ENCODE measurements at places on chromosomes 3 and 15. TPM values are rescaled to one million over a fixed set of nuclear protein-coding genes. Genes with fewer than 3 reads are reported as not detected.

DNA sequence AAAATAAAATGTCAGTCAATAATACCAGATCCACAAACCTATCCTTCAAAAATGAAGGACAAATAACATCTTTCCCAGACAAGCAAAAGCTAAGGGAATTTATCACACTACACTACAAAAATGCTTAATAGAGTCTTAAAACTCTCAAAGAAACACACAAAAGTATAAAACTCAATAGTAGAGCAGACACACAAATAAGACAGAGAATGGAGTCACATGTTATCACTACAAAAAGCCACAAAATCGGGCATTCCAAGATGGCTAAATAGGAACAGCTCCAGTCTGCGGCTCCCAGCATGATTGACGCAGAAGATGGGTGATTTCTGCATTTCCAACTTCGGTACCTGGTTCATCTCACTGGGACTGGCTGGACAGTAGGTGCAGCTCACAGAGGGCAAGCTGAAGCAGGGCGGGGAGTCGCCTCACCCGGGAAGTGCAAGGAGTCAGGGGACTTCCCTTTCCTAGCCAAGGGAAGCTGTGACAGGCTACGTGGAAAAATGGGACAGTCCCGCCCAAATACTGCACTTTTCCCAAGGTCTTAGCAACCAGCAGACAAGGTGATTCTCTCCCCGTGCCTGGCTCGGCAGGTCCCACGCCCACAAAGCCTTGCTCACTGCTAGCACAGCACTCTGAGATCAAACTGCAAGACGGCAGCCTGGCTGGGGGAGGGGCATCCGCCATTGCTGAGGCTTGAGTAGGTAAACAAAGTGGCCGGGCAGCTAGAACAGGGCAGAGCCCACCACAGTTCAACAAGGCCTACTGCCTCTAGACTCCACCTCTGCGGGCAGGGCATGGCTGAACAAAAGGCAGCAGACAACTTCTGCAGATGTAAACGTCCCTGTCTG lies 46.3 kb downstream of the SENP7 start:
- DNase-seq: no peak

GRCh38 chr15:82641129-82641798 lies 5.9 kb downstream of the CPEB1 start:
- no peak for DNase-seq

DNA sequence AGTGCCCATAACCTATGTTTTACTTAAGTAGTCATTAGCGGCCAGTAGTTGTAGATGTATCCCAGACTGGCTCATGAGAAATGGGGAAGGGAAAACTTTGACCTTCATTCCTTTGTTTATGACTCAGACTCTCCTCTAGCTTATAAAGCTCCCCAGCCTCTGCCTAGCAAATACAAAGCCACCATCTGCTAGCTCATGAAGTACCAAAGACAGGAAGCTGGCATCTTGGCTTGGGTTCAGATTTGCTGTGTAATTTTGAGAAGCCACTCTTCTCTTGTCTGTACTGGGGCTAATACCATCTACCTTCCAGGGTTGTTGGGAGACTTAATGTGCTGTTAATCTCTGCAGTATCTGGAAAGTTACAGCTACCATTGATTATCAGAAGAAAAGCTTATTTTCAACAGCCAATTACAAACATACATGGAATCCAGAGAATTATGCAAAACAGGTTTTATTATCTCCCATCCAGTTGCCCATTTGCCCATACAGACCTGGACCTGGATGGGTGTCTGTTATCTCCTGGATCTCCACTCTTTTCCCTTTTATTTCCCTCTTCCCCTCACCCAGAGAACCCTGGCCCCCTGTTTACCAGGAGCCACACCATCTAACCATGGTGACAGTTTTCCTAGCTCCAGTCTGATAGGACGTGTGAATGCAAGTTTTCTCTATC lies 153.8 kb downstream of the SEMA6D start:
- DNase-seq: no peak

DNA sequence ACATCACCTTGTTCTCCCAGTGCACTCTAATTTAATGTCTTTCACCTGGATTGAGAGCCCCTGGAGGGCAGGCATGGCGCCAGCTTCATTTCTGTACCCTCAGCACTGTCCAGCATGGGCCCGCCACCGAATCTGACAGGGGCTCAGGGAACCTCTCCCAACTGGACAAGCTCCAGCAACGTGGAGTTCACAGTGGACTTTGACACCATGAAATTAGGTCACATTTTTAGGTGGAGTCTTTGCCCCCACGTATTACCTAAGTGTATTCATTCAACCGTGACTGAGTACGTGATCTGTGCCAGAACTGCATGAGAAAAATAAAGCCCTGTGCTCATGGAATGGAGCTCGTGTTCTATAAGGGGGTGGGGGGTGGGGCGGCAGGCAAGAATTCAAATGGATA lies 94.1 kb upstream of the ATP2B2 start:
- no peak for DNase-seq

Gene PRR20G
- not detected for total RNA-seq

Gene B3GALNT1
- 75.1 TPM for total RNA-seq

Measured in cardiac septum (tissue), 1 donor.